ENCODE measurements at places on chromosomes 3 and 15. TPM values are rescaled to one million over a fixed set of nuclear protein-coding genes. Genes with fewer than 3 reads are reported as not detected.

The GP9 gene
- not detected for total RNA-seq

DNA sequence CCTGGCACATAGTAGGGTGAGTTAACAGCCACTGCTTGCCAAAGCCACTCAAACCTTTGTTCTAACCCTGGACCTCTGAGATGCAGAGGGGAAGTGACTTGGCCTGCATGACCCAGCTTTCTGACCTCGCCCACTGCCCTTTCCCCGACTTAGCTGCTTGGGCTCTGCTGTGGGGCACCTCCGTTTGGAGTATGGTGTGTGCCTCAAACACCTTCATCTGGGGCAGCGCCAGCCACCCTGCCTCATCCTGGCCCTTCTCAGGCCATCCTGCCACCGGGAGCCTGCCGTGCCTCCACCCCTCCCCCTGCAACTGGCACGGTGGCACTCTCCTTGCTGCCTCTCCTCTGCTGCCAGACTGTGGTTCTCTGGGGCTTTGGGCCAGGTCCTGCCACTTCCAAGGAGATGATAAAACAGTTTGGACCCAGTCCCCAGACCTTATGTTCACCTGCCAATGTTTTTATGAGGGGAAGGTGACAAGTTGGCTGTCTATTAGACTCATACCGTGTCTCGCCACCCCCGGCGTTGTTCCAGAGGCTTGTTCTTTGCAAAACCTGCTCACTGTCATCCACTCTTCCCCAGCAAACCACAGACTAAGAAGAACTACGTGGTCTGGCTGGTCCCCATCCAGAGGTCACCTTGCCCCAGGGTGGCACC lies 32.2 kb downstream of the SLC6A6 start:
- DNase-seq: peak; percentile 59

DNA sequence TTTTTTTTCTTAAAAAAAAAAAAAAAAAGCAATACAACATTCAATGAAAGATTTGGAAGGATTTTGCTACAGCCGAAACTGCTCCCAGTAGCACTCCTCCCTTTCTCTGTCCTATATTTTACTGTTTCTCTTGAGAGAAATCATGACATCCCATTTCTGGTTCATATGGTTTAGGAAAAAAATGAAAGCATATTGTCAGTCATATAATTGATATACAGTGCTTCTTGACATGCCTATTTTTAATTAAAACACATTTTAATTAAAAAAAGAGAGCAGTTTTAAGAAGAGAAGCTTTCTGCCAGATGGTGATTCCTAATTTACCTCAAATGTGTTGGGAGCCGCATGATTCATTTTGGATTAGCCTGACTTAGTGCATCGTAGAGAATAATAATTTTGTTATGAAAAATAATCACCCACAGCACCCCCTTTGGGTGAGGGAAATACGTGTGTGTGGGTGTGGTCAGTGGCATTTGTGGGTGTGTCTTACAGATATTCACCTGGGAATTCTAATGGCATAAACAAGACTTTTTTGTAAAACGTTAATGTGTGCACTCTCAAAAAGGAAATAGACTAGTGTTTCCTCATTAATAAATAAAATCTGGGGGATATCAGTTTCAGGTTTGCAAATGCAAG lies 544.5 kb downstream of the MFSD1 start:
- no peak for DNase-seq

DNA sequence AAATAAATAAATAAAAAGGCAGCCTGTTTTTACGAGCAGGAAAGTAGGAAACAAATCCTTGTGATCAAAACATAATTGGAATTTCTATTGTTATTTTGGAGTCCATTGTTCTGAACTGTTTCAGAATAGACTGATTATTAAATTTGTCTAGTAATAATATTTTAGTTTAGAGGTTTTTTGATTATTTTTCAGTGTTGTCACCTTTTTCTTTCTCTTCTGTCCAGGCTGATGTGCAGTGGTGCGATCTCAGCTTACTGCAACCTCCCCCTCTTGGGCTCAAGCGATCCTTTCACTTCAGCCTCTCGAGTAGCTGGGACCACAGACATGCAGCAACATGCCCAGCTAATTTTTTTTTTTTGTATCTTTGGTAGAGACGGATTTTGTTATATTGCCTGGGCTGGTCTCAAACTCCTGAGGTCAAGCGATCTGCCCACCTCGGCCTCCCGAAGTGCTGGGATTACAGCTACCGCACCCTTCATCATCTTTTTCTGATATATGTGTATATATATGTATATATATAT lies 38.0 kb downstream of the KAT2B start:
- no peak for DNase-seq

- peak; percentile 33 for DNase-seq
These were observed 139.2 kb downstream of the THSD4 start for GRCh38 chr15:71254491-71254890.

- DNase-seq: no peak
These were observed 146.6 kb downstream of the FEZF2 start for GRCh38 chr3:62226601-62227339.
